ENCODE measurements at places on chromosomes 12 and 14. TPM values are rescaled to one million over a fixed set of nuclear protein-coding genes. Genes with fewer than 3 reads are reported as not detected.

DNA sequence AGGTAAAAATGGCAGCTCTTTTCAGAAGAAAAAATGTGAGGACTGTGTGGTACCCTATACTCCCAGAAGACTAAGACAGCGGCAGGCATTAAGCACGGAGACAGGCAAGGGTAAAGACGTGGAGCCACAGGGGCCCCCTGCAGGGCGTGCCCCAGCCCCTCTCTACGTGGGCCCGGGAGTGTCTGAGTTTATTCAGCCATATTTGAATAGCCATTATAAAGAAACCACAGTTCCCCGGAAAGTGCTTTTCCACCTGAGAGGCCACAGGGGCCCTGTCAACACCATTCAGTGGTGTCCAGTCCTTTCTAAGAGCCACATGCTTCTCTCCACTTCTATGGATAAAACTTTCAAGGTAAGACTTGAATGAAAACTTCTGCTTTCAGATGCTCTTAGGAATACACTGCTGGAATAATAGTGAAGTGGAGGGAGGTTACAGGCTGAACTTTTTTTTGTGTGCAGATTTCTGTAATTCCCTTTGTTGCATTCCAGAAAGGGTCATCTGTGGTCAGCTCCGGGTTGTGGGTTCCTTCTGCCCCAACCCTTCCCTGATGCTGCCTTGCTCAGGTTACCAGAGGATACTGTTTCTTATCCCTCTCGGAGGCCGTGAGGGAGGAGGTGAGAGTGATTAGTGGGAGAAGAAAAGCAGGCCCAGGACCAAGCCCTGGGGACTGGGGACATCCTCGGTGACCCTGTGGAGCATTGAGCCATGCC is 58.4 kb downstream of the SLC25A47 start:
- DNase-seq, result no peak

DNA sequence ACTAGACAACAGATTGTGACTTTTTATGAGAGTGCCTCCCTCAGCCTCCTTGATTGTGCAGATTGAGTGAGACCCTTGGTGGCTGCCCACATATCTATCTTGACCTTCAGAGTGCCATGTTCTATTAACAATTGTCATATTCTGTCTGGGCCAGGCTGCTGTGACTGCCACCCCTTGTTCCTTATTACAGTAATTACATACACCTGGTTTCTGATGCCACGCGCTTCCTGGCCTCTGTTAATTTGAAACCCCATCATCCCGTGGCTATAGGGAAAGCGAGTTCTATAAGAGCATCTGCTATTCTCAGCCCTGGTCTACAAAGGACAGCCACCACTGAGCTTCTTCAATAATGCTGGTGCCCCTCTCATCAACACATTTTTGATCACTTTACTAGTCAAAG is 228.7 kb downstream of the PCNX1 start:
- DNase-seq, result no peak

FBRSL1 gene
- total RNA-seq, result 3.9 TPM

RERG gene
- total RNA-seq, result 0.64 TPM

DNA sequence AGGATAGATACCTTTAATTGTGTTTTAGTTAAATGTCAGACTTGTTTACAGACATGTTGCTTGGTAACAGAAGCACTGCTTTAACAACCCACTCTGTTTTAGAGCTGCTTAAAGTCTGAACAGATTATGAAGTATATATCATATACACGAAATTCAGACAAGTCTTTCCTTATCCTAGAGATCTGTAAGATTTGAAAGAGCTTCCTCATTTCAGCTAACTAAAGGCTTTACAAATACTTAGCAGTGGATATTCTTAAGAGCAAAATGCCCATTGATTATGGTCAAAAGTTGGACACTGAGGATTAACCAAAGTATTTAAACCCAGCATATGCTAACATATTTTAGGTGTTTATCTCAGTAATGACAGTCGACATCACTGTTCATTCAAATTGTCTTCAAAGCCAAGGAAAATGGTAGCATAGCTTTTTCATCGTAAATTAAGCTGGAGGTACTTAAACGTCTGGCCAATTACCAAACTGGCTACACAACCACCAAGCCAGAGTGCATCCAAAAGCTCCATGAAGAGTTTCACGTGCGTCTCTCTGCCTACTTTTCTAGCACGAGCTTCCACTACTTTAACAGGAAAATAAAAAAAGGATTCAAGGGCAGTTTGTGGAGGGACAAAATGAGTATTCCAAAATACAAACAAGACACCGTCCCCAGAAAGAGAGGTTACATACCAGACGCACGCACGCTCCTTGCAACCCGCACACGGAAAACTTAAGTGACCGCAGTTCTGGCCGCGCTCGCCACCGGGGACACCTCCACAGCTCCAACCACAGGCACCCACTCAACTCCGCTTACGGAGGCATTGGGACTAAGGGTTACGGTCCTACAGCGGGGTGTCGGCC is 565 bp downstream of the CEP83 start:
- DNase-seq, result peak; percentile 18

All from fibroblast of villous mesenchyme (primary cell).